ENCODE measurements at places on chromosomes 12 and 14.

DNA sequence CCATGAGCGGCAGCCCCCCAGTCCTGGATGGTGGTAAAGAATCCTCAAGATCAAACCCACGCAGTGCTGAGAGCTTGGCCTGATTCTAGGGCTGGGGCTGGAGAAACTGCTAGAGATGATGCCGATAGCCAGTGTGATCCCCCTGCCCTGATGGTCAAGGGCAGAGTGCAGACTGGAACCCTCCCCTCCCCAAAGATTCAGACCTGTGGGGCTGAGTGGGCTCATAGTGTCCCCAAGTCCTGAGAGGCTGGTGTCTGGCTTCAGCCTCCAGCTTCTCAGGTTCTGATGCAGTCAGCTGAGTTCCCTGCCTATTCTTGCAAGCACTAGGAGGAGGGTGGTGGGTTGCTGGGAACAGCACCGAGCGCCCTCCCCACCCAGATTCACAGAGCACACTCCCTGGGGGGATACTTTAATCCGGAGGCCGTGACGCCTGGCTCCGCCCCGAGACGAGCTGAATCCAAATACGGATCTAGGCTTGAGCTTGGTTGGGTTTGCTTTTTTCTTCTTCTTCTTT lies 11.9 kb downstream of the RHOF start:
- DNase-seq: peak; percentile 25

DNA sequence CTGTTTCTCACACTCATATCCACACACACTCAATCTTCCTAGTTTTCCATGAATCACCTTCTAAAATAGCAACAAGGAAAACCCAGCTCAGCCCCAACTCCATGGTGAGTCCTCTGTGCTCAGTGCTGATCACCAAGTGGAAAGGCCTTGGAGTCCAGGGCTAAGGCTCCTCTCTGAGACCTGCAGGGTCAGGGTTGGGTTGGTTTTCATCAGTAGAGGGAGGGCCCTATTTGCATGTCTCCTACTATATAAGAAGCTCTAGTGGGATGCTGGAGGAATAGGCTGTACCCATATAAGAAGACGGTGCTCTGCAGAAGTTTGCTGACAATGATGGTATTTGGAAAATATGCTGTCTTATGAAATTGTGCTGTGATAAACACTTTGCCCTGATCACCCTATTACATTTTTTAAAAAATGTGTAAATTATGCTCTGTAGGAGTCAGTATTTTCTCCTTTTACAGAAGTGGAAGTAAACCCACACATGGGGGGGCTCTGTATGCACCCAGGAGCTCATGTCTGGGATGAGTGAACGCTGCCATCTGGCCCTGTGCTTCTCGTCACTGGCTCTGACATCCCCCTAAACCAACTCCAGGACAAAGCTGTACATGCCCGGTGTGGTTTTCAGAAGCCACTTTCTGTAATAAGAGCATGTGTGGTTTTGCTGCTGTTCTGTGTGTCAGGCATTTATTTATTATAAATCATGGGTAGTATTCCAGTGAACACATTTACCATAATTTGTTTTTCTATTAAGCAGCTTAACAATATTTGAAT lies 536.3 kb downstream of the TMEM121 start:
- no peak for DNase-seq

GRCh38 chr12:69512820-69513219 lies 42.6 kb downstream of the FRS2 start:
- no peak for DNase-seq

- DNase-seq: no peak
Measured at GRCh38 chr14:42112108-42112507, 505.4 kb downstream of the LRFN5 start.

GRCh38 chr12:53118751-53119300 lies 15.5 kb downstream of the SOAT2 start:
- DNase-seq: no peak

DNA sequence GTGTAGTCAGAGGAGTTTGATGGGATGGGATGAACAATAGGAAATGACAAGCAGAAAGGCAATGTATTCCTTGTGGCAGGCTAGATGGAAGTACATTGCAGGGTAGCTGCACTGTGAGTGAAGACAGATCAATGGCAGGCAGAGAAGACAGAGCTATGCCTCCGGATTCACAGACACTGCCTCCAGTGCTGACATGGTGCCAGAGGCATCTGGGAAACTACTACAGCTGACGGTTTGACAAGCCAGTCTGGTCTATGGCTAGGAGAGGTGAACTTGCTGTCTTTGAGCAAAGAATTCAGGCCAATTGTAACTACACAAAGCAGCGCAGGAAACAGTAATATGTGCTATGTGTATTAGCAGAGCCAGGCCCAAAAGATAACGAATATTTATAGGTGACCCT lies 193.5 kb downstream of the DIO2 start:
- DNase-seq: no peak

DNA sequence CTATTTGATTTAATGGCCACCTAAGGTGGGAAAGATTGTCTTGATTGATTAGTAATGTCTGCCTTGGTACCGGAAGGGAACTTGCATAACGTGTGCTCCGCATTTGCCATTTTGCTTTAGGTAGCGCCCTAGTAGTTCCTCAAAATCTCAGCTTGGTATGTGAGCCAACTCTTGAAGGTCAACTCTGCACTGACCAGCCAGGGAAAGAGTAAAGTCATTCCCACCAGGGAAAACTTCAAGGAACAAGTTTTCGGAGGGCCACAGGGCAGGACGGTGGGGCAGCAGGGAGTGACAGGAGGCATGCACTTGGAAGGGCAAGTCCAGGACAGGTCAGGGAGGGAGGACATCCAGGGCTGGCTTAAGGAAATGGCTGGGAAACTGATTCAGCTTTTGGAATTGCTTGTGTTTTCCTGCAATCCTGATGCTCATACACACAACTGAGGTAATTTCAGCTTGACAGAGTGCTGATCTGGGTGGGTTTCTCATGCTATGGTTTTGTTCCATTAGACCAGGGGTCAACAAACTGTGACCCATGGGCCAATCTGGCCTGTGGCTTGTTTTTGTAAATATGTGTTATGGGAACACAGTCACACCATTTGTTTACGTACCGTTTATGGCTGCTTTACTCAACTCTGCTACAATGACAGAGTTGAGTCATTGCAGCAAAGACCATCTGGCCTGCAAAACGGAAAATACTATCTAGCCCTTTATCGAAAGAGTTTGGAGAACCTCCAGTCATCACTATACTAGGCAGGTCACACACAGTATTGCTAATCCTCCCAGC lies 184.5 kb downstream of the RBM19 start:
- no peak for DNase-seq

GRCh38 chr12:38137716-38138115 lies 178.9 kb upstream of the ALG10B start:
- DNase-seq: no peak

DNA sequence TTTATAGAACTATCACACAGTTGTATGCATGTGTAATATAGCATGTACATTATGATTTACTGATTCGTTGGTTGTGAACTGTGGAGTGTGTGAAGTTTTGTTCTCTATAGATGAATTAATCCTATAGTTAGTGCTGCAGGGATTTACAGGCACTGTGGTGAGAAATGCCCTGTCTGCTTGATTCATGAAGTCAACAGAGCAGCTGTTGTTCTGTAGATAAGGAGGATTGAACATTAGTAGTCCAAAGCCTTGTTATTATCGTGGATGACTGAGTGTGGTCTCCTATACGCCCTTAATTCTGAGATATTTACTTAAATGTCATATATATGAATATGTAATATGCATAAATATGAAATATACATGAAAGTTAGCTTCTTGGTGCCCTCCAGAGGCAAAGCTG lies 98.3 kb downstream of the DNAH10 start:
- peak; percentile 9 for DNase-seq

DNA sequence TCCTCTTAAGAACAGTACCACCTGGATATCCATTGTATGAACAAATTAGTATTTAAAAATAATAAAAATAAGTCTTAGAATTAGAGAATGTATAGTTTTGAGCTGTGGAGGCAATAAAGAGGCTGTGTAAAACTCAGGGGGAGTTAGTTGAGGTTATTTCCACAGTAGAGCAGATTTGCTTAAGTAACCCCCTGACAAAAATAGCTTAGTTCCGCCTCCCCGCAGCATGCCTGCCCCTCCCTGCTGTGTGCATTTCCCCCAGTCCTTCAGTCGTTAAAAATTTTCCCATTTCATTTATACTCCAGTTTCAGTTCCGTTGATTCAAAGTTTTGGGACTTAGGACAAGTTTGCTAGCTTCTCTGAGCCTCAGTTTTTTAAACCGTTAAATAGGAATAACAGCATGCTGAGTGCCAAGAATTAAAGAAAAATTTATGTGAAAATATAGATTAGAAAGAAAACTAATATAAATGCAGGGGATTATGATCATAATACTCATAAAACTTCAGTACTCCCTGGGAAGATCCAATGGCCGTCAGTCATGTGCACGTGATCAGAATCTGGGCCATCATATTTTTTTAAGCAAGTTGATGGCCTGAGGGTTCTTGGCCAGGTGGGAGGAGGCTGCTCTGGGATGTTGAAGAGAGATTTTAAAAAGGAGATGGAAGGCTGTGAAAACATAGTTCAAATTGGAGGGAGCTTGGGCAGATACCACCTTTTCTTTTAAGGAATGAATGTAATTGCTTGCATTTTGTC lies 14.5 kb upstream of the SLC38A2 start:
- DNase-seq: no peak

- DNase-seq: no peak
Measured at GRCh38 chr12:86389949-86390348, 133.8 kb upstream of the MGAT4C start.

- no peak for DNase-seq
Measured at GRCh38 chr12:2764398-2764797, 30.4 kb upstream of the FKBP4 start.

GRCh38 chr12:56150563-56150962 lies 1.8 kb upstream of the MYL6B start:
- DNase-seq: no peak

DNA sequence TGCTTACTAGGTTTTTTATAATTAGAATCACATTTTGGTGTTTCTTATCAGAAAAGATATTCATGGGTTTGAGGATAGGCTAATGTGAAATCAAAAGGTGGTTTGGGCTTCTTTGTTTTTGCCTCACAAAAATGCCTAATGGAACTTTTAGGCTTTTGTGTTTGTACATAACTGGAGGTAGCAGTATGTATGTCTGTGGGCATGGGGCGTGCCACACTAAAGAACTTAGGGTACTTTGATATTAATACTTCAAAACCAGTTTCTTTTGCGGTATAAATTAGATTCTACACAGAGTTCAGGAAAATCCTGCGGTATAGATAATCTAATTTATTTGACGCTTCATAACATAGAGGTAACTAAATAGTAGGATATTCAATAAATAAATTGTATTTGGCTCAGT lies 1.9 kb downstream of the ETV6 start:
- DNase-seq: peak; percentile 30

DNA sequence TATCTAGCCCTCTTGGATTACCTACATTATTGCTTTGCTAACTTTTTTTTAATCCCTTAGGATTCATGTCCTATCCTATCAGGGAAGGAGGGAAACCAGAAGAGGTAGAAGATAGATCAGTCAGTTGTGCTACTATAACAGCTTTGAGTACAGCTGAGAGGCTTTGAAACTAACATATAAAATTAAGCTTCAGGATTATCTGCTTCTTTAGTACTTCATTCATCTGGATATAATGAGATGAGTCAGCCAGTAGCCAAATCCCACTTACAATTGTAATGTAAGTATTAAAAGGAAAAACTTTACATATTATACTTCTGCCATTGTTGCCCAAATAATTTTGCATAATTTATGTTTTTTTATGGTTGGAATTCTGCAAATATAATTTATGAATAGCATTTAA lies 33.4 kb upstream of the ANO6 start:
- DNase-seq: no peak

DNA sequence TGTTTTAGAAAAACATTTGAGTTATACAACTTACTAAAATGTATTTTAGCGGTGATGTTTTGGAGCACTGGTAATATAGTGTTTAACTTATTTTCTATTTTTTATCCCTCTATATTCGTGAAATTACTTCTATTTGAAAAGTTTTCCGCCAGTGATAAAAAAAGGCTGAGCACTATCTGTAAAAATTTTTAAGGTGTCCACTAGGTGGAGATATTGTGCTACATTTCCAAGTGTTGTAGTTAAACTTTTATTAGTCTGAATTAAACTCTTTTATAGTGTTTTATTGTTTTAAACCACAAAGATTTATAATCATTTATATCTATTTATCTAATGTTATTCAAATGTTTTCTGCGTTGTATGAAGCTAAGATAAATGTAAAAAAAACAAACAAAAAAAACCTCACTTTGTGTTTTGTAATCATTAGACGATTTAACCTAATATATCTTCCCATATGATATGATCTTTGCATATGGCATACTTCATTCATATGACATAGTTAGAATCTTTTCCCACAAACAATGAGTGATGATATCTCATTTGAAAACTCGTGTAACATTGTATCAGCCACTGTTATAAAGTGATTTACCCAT lies 11.8 kb downstream of the ALG10B start:
- DNase-seq: no peak

- no peak for DNase-seq
Measured at GRCh38 chr14:105483300-105484068, 3.2 kb upstream of the CRIP1 start.

GRCh38 chr14:39984323-39984722 lies 552.1 kb upstream of the FBXO33 start:
- no peak for DNase-seq

GRCh38 chr14:77862154-77862786 lies 62.4 kb downstream of the ADCK1 start:
- peak; percentile 58 for DNase-seq

Measured in NCI-H526 (cell line).